ENCODE measurements at places on chromosomes 5 and 9.

- DNase-seq, result no peak
Measured at GRCh38 chr9:6428940-6429889, 16.2 kb downstream of the UHRF2 start.

DNA sequence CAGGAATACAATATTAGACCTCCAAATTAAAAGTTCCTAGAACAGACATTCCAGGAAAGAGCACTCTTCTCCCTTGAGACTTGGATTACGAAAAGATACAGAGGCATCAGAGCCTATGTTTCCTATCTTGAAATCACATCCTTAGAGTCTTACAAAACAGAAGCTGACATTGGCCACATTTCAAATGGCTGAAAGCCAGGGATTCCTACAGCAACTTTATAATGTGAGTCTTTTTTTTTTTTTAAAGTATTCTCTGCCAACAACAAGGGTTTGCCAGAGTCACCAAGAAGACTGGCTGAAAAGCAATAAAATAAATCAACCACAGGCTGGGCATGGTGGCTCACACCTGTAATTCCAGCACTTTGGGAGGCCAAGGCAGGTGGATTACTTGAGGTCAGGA is 63.1 kb downstream of the TRPM6 start:
- DNase-seq, result peak; percentile 24

GRCh38 chr9:33148367-33149014 is 18.6 kb downstream of the B4GALT1 start:
- DNase-seq, result no peak

GRCh38 chr9:100028201-100028784 is 70.5 kb downstream of the ERP44 start:
- peak; percentile 90 for DNase-seq

DNA sequence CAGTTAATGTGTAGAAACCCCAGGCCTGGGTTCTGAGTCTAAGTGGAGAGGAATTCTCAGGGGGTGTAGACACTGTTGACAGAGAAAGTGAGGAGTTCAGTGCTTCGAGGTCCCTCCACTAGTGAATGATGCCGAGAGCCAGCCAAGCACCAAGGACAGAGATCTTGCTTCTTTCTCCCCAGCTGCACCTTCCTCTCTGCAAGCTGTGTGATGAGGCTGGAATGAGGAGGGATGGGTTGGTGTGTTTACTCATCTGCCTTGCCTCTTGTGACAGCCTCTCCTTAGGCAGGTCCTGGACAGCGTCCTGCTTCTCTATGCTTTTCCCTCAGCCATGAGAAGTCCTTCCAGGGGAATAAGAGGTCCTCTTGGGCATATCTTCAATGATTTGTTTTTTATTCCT is 35.3 kb downstream of the HNRNPH1 start:
- no peak for DNase-seq

- no peak for DNase-seq
Measured at GRCh38 chr9:2704504-2704903, 12.8 kb upstream of the KCNV2 start.

DNA sequence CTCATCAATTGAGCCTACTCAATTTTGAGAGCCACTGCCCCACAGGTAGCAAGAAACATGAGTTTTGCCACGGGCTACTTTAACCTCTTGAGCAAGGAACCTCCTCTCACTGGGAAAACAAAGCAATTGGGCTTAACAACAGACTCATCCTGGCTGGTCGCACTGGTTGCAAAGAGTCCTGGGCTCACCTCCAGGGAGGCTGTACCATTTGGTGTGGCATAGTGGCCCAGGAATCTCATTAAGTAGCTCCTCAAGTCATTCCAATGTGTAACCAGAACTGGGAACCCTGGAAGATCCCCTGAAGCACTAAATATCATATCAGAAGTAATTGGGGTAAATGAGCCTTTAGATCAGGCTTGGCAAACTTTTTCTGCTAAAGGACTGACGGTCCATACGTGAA is 78.5 kb downstream of the MYO10 start:
- no peak for DNase-seq

DNA sequence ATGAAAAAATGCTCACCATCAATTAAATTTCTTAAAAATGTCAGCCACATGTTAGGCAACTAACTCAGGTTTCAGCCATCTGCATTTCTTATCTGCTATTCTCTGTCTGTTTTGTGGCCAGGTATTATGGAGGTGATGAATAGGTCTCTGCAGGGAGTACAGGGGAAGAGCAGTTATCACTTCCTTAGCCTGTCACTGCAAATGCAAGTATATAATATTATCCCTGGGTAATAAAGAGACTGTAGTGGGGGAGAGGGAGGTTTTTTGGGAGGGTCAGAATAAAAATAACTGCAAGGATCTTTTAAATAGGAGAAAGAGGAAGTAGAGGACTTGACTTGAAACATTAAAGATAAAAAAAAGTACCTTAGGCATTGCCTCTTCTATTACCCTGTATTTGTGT is 49.6 kb upstream of the PTGER4 start:
- no peak for DNase-seq

DNA sequence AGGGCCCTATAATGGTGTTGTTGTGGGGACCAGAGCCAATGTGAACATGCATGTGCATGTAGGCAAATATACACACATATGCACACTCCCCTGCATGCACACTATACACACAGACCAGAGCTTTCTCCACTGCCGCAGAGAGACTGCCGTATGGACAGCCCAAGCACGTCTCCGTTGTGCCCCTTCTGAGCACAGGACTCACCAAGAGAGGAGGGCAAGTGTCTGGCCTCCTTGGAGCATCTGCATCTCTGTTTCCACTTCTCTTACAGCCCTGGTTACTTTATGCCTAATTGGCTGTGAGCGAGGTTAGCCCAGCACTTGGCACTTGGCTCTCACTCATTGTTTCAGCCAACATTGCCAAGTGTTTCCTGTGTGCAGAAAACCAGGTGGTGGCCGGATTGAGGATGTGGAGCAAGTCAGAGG is 30.4 kb downstream of the CSF2 start:
- DNase-seq, result no peak

DNA sequence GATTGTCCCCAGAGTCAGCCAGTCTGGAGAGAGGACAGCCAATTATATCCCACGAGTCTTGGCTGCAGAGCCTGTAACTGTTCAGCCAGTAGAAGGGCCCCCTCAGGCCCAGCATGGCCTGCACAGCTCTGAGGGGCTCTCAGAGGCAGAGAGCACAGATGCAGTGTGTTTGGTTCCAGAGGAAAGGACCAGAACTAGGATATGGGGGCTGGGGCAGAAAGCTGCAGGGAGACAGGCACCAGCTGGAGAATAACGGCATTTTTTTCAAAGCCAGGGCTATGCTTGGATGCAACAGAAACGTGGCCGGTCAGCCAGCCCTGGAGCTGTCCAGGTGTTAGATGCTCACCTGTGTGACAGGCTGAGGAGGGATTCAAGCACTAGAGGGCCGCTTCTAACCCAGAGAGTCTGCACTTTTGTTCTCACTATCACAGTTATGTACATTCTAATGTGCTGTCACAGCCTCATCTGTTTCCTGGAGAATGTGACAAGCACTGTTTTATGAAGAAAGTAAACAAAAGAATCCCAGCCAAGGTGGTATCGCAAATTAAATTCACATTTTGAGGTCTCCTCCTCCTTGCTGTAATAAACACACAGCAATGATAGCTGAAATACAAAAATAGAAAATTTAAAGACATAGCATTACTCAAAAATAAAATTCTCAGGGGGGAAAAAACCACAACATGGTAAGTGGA is 96.5 kb downstream of the GABBR2 start:
- DNase-seq, result no peak

DNA sequence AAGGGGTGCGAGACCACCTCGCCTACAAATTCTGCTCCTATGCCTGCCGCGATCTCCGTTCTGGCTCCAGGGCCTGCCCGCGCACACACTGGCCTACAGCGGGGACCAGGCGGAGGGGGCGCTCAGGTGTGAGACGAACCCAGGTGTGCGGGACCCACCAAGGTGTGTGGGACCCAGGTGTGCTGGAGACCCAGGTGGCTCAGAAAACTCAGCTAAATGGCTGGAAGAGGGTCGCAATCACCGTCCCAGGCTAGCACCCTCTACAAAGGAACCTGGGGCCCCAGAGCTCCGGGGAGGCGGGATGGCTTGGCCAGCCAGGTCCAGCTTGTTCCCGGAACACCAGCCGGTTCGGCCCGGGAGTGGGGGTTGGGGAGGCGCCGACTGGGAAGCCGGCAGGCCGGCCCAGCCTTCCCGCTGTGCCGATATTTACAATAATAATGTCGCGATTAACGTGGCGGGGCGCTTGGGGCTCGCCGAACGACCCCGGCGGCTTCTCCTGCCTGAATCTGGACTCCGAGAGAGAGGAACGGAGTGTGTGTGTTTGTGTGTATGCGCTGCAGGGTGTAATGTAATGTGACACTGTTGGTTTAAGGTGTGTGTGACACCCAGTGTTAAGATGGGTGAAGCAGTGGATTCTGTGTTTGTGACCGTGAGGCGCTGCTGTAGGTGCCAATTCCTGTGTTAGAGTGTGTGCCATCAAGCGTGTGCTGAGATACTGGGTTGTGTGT is 1.4 kb downstream of the PCDH1 start:
- DNase-seq, result peak; percentile 56

- DNase-seq, result no peak
Measured at GRCh38 chr5:2293906-2294305, 411.2 kb upstream of the IRX4 start.

GRCh38 chr5:135012951-135013391 is 21.1 kb downstream of the PITX1 start:
- DNase-seq, result no peak

DNA sequence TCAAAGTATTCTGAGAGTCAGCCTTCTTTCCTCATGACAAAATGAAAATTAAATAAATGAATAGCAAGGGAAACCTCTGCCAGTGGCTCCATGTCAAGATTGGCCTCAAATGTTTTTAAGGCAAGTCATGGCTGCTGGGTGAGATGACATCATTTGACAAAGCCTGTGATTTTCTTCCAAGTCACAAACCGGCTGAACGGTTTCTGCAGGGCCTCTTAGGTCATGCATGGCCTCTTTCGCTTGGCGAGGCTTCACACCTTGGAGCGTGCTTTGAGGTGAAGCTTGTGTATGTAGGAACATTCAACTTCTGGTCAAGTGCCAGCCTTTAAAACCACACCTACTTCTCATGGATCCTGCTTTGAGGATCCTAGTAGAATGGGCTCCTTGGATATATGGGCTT is 161.0 kb upstream of the ZNF618 start:
- DNase-seq, result no peak

DNA sequence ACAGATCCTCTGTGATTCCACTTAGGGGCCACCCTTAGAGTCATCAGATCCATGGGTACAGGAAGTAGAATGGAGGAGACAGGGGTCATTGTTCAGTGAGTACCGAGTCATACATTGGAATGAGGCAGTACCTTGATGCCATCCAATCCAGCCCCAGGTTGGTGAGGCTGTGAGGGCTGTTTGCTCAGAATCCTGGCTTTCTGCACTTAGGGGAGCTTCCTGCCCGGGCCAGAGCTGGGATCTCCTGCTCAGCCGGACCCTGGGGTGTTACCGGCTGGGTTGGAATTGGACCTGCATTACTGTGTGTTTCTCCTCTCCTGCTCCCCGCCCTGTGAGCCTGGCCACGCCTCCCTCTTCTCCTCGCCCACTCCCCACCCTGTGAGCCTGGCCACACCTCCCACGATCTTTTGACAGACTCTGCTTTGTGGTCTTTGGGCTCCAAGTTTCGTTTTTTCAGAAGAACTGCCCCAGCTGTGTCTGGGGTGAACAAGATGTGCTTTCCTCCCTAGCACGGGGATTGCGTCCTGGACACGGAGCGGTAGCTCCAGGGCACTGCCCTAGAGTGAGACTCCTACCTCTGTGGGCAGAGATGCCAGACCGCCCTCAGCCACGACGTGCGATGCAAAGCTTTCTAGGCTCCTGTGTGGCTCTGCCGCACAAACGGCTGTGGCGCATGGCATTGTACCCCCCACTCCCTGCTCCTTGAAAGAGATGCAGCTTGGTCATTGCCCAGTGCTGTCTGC is 15.4 kb downstream of the TRAF2 start:
- DNase-seq, result no peak

- no peak for DNase-seq
Measured at GRCh38 chr5:18744441-18744840, 1110.2 kb downstream of the TAF11L14 start.

DNA sequence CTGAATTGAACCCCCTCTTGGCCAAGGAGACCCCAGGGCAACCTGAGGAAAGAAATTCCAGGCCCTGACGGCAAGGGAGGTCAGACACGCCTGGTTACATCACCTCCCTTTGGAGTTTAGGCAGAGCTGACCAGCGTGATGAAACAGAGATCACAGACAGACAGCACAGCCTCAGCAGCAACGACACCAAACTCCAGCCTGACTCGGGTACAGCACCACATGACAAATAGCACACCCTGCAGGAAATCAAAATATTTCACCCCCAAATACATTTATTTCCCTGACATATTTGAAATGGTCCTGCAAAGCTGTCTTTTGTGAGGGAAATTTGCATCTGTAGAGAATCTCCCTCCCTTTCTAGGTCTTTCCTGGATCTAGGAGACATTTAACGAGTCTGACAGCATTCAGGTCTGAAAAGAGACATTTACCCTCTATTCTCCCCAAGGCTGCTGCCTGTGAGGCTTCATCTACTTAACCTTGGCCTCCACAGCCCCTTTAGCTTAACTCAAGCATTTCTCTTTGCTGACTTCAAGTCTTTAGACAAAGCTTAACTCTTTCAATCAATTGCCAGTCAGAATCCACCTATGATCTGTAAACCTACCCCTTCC is 2.6 kb downstream of the QSOX2 start:
- DNase-seq, result no peak

DNA sequence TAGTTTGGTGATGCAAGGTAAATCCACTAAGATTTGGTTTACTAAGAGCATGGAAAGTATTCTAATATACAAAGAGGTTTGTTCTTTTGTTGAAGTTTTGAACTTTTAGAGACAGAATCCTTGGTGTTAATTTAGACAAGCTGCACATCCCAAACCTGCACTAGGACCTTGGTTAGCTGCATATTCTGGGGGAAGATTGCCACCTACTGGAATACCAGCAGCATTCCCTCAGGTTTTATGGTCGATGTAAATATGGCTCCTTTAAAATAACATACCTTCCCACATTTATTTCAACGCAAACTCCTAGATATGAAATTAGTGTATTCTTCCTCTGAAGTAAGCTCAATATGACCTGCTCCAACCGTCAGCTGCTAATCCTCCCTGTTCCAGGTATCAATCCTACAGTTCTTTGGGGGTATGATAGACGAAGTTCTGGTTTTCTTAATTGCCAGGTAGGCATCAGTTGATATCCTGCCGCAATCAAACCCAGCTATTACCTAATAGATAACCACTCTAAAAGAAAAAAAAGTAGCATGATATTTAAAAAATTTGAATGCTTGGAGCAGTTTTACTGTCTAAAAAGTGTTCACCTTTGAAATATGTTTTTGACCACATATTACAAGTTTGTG is 624.1 kb downstream of the ISL1 start:
- peak; percentile 80 for DNase-seq

GRCh38 chr5:94485067-94485466 is 133.3 kb downstream of the KIAA0825 start:
- no peak for DNase-seq

- DNase-seq, result no peak
Measured at GRCh38 chr5:96377167-96377566, 55.9 kb downstream of the PCSK1 start.

- no peak for DNase-seq
Measured at GRCh38 chr9:86141843-86142242, 42.5 kb upstream of the GOLM1 start.

- DNase-seq, result no peak
Measured at GRCh38 chr9:121638399-121638798, 13.0 kb upstream of the DAB2IP start.
